Lower lobe of right lung (tissue), 2 donors: ENCODE measurements at places on chromosomes 12 and 14.
A peak's percentile ranks its signal among the peaks of the same experiment; 100 is the strongest.

DNA sequence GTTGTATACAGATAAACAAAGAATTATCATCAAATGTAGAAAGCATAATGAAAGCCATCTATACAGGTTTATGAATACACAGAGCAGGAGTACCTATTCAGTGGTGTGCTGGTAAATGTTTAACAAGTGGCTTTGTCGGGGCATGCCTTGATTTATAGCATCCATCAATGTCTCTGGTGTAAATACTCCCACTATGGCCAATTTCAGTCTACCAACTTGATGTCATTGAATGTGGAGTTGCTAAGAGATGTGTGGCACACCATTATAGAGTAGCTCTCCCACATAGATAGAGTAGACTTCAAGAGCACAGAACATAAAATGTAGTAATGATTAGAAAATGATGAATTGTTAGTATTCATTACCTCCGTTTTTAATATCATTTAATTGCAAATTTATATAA, 9.3 kb downstream of the GRIP1 start:
- H3K27ac ChIP-seq = no peak overlapping the region
- no peaks in the 10 kb centered on the region for H3K36me3 ChIP-seq
- H3K4me3 ChIP-seq = no peak overlapping the region
- no peak for DNase-seq
- H3K4me1 ChIP-seq = no peaks in the 10 kb centered on the region
- H3K27me3 ChIP-seq = no peaks in the 10 kb centered on the region

DNA sequence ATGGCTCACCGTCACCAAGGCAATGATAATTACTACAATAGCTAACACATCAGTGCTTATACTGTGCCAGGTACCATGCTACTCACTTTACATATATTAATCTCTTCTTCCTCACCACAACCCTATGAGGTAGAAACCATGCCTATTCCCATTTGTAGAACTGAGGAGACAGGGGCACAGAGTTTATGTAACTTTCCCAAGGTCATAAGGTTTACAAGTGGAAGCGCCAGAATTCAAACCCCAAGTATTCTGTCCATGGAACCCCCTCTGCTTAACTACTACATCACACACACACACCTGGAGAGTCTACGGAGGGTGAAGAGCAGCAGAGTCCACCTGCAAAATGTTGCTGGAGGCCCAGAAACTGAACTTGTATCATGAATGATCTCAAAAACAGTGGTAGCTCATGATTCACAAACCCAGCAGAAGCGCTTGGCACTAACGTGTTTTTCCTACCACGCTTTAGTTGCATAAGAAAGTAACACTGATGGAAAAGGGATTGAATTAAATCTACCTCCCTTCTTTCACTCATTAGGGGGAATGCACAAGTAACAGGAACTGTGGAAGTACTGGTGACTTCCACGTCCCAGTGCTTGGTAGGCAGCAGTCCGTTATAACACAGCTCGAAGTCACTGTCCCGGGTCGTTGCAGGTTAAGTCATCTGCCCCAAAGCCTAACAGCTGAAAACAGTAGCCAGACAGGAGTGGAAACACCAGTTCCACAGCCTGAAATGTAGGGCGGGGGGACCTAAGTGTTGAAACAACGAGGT, 2.0 kb downstream of the ITPR2 start:
- DNase-seq = no peak
- H3K27ac ChIP-seq = no peak overlapping the region
- no peaks in the 10 kb centered on the region for H3K36me3 ChIP-seq
- peaks cover 25% of the 10 kb centered on the region for H3K4me1 ChIP-seq
- H3K27me3 ChIP-seq = no peaks in the 10 kb centered on the region

DNA sequence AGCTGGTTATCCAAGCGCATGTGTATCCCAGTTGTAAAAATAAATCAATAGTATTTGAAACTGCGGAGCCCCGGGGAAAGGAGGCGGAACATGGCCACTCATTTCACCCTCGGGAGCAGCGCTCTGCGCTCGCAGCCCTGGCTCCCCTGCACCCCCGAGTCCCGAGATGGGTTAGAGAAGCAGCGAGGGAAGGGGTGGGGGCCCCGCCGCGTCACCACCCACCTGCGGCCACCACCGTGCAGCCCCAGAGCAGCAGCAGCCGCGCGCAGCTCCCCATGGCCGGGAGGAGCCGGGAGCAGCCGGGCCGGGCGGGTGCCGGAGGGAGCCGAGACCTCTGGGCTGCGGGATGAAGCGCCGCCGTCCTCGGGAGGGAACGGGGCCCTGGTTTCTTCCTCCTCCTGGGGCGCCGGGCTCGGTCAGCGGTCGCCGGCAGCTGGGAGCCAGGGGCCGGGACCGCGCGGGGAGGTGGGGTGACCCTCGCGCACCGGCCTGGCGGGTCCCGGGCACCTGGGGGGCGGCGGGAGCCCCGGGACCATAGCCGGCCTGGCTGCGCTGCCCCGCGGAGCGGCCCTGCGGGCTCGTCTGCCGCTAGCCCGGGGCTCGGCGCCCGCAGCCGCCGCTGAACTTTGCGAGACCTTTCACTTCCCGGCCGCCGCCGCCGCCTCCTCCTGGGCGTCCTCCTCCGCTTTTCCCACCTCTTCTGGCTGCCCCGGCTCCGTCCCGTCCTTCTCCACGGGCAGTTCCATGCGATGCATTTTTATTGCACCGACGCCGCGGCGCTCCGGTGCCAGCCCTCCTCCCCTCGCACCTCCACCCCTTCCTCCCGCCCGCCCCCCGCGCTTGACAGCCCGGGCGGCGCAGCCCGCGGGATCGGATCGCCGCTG, at the start of gene NTN4:
Gene NTN4, minus strand, starts transcription at position 732 of the 884 bp plus-strand sequence. Its CDS starts 455 bp downstream, at position 277.
- DNase-seq = peak; percentile 65
- H3K27me3 ChIP-seq = peaks cover 8% of the 10 kb centered on the region
- H3K36me3 ChIP-seq = no peaks in the 10 kb centered on the region
- H3K4me1 ChIP-seq = peaks cover 32% of the 10 kb centered on the region
- H3K27ac ChIP-seq = peak within 1 kb of the TSS; percentile 82
- peak within 1 kb of the TSS; percentile 66 for H3K4me3 ChIP-seq

GRCh38 chr12:25208554-25208953, 13.5 kb downstream of the ETFRF1 start:
- no peak overlapping the region for H3K27ac ChIP-seq
- no peaks in the 10 kb centered on the region for H3K4me1 ChIP-seq
- H3K4me3 ChIP-seq = no peak overlapping the region
- no peak for DNase-seq
- H3K36me3 ChIP-seq = peaks cover 54% of the 10 kb centered on the region
- no peaks in the 10 kb centered on the region for H3K27me3 ChIP-seq

DNA sequence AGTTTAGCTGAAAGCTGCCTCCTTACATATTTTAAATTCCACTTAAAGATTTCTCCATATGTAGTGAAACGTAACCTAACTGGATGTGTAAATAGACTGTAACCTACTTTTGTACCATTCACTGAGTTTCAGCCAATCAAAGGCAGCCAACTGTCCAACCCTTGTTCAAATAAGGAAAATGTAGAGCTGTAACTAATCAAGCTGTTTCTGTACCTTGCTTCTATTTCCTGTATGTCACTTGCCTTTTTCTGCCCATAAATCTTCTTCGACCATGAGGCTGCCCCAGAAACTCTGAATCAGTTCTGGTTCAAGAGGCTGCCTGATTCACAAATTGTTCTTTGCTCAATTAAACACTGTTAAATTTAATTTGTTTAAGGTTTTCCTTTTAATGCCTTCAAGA, 6.3 kb downstream of the SLC7A8 start:
- no peaks in the 10 kb centered on the region for H3K36me3 ChIP-seq
- peaks cover 33% of the 10 kb centered on the region for H3K4me1 ChIP-seq
- no peak overlapping the region for H3K4me3 ChIP-seq
- H3K27me3 ChIP-seq = no peaks in the 10 kb centered on the region

DNA sequence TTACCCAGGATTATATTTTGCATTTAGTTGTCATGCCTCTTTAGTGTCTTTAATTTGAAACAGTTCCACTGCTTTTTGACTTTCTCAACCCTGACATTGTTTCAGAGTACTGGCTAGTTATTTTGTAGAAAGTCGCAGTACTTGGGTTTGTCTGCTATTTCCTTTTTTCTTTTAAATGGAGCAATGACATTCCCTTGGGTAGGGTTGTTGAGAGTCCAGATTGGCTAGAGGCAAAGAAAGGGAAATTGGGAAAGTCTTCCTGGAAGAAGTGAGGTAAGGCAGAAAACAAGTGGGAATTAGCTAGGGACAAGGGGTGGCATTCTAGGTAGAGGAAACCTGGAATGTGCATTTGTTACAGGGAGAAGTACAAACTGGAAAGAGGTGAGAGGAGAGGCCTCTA, 245.9 kb downstream of the EMP1 start:
- no peak overlapping the region for H3K4me3 ChIP-seq
- peaks cover 8% of the 10 kb centered on the region for H3K27me3 ChIP-seq
- H3K27ac ChIP-seq = no peak overlapping the region
- peaks cover 16% of the 10 kb centered on the region for H3K4me1 ChIP-seq

DNA sequence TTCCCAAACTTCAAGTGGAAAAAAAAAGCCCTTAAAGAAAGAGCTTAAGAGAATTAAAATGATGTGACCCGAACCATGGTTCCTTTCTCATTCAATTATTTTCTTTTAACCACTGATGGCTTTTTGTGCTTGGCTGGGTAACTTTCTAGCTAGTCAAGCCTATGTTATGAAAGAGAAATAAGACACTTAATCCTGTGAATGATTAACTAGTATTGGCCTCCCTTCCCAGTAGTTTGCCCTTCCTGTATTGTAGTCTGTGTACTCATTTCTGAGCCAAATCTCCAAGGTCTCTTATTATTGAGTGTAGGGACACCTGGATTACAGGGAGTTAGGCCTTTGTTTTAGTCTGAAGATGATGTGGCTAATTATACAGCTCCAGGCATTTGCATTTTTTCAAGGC, 353.0 kb downstream of the RAD51B start:
- DNase-seq = no peak
- H3K4me1 ChIP-seq = peaks cover 9% of the 10 kb centered on the region
- H3K27ac ChIP-seq = no peak overlapping the region
- H3K36me3 ChIP-seq = no peaks in the 10 kb centered on the region
- no peak overlapping the region for H3K4me3 ChIP-seq

- no peak overlapping the region for H3K4me3 ChIP-seq
- no peaks in the 10 kb centered on the region for H3K27me3 ChIP-seq
- H3K4me1 ChIP-seq = no peaks in the 10 kb centered on the region
- peaks cover 45% of the 10 kb centered on the region for H3K36me3 ChIP-seq
- no peak overlapping the region for H3K27ac ChIP-seq
Observed at GRCh38 chr12:117019866-117020265, 79.3 kb downstream of the TESC start.

GRCh38 chr14:87152693-87153092, 840.3 kb downstream of the GALC start:
- H3K27ac ChIP-seq = no peak overlapping the region
- no peak for DNase-seq
- H3K4me1 ChIP-seq = no peaks in the 10 kb centered on the region
- no peak overlapping the region for H3K4me3 ChIP-seq
- H3K27me3 ChIP-seq = no peaks in the 10 kb centered on the region

GRCh38 chr14:69937367-69938081, 58.3 kb downstream of the SMOC1 start:
- no peak overlapping the region for H3K4me3 ChIP-seq
- H3K27me3 ChIP-seq = peaks cover 21% of the 10 kb centered on the region
- H3K4me1 ChIP-seq = no peaks in the 10 kb centered on the region

GRCh38 chr14:70018713-70019211, 139.5 kb downstream of the SMOC1 start:
- H3K4me3 ChIP-seq = peak overlapping the region; percentile 46
- peak overlapping the region; percentile 63 for H3K27ac ChIP-seq
- no peaks in the 10 kb centered on the region for H3K36me3 ChIP-seq

- H3K4me3 ChIP-seq = no peak overlapping the region
- no peak overlapping the region for H3K27ac ChIP-seq
- H3K4me1 ChIP-seq = no peaks in the 10 kb centered on the region
- no peaks in the 10 kb centered on the region for H3K36me3 ChIP-seq
- DNase-seq = no peak
Observed at GRCh38 chr12:25769082-25769945, 189.2 kb upstream of the RASSF8 start.

GRCh38 chr12:8953773-8954402, 4.4 kb upstream of the M6PR start:
- H3K27me3 ChIP-seq = no peaks in the 10 kb centered on the region
- H3K36me3 ChIP-seq = no peaks in the 10 kb centered on the region
- H3K4me3 ChIP-seq = no peak overlapping the region
- no peak overlapping the region for H3K27ac ChIP-seq
- DNase-seq = no peak
- peaks cover 8% of the 10 kb centered on the region for H3K4me1 ChIP-seq

- H3K4me3 ChIP-seq = no peak overlapping the region
- DNase-seq = no peak
- H3K27ac ChIP-seq = no peak overlapping the region
- no peaks in the 10 kb centered on the region for H3K36me3 ChIP-seq
- H3K4me1 ChIP-seq = no peaks in the 10 kb centered on the region
Observed at GRCh38 chr14:98022541-98023520, 1225.6 kb downstream of the VRK1 start.

GRCh38 chr12:92765871-92766270, 63.1 kb downstream of the PLEKHG7 start:
- no peak for DNase-seq
- H3K4me1 ChIP-seq = peaks cover 19% of the 10 kb centered on the region
- H3K4me3 ChIP-seq = no peak overlapping the region

DNA sequence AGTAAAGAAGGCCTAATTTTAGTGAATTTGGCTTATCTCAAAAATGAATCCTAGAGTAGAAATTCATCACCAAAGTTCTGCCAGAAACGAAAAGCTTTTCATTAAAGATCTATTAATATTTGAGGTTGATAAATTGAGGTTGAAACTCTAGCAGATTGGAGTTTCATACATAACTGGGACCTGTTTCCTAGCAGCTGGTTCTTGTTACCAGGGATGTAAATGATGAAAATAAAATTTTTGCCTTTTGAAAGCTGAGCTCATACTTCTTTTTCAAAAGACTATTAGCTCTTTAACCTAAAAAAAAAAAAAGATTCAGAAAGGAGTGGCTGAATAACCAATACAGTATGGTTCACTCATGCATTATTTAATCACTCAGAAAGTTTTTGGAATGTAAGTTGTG, 98.3 kb downstream of the PTGER2 start:
- no peaks in the 10 kb centered on the region for H3K27me3 ChIP-seq
- H3K4me1 ChIP-seq = no peaks in the 10 kb centered on the region

DNA sequence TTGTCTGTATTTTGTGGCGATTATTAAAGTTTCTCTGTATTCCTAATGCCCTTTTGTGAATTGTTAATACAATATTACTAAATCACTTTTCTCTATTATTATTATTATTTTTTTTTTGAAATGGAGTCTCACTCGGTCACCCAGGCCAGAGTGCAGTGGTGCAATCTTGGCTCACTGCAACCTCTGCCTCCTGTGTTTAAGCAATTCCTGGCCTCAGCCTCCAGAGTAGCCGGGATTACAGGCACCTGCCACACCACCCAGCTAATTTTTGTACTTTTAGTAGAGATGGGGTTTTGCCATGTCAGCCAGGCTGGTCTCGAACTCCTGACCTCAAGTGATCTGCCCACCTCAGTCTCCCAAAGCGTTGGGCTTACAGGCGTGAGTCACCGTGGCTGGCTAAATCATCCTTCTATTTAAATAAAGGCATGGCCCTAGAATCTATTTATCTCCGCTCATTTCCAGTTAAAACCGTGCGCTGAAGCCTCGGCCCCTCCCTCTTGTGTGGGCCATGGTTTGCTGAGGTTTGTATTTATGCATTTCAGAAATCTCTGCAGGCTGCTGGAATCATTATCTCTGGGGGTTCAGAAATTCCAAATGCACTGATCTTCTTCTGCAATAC, 1136.4 kb upstream of the TMEM132C start:
- H3K27me3 ChIP-seq = no peaks in the 10 kb centered on the region
- DNase-seq = no peak
- no peak overlapping the region for H3K4me3 ChIP-seq
- no peaks in the 10 kb centered on the region for H3K4me1 ChIP-seq
- no peaks in the 10 kb centered on the region for H3K36me3 ChIP-seq

- H3K36me3 ChIP-seq = no peaks in the 10 kb centered on the region
- DNase-seq = no peak
- H3K27ac ChIP-seq = no peak overlapping the region
- no peak overlapping the region for H3K4me3 ChIP-seq
- H3K4me1 ChIP-seq = peaks cover 19% of the 10 kb centered on the region
Observed at GRCh38 chr14:91238661-91239060, 5.8 kb downstream of the GPR68 start.
